ENCODE measurements at places on chromosomes 7 and 10.
A peak's percentile ranks its signal among the peaks of the same experiment; 100 is the strongest.

DNA sequence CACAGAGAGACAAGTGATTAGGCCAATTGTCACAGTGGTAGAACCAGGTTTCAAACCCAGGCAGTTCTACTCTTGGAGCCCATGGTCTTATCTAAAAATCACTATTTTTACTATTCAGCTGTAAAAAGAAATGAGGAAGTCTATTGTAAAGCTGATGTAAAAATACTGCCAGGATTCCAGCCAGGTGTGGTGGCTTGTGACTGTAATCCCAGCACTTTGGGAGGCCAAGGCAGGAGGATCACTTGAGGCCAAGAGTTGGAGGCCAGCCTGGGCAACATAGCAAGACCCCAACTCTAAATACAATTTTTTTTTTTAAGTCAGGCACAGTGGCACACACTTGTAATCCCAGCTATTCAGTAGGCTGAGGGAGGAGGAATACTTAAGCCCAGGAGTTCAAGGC is 40.4 kb downstream of the HIP1 start:
- DNase-seq: no peak

DNA sequence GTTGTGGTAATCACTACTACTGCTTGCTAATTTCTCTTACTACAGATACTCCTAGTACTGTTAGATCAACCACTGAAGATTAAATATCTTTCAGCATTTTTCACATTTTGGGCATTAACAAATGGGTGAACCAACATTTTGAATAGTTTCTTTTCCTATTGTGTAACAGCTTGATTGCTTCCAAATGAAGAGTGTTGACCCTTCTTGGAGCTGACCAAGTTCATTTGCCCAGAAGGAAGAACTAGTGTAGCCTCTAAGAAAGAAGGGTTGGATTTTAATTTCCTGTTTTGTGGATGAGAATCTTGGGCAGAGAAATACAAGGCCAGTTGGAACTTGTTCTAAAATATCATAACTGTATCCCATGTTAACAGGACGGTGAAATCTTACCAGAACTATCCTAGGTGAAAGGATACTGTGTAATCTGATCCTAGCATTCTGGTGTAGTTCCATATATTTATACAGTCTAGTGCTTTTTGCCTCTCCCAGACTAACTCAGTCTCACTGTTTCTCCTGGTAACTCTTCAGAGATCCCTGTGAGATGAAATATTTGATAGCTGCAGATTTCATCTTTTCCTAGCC is 37.3 kb downstream of the SND1 start:
- DNase-seq: no peak

- no peak for DNase-seq
Measured at GRCh38 chr10:7915923-7916536, 97.7 kb downstream of the TAF3 start.

DNA sequence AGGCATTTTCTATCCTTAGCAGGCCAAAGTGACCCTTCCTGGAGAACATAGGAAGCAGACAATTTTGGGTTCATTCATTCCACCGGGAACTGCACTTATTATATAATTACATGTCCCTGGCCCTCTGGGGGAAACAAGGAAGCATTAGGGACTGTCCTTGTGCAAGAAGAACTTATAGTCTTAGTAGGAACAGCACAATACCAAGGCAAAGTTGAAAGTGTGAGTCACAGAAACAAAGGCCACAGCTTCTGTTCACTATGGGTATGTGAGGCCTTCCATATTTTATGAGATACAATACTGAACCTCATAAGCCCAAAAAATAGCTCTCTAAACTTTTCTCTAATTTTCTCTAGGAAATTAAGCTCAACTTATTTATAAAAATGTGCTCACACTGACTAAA is 18.4 kb upstream of the AKR1B10 start:
- no peak for DNase-seq

DNA sequence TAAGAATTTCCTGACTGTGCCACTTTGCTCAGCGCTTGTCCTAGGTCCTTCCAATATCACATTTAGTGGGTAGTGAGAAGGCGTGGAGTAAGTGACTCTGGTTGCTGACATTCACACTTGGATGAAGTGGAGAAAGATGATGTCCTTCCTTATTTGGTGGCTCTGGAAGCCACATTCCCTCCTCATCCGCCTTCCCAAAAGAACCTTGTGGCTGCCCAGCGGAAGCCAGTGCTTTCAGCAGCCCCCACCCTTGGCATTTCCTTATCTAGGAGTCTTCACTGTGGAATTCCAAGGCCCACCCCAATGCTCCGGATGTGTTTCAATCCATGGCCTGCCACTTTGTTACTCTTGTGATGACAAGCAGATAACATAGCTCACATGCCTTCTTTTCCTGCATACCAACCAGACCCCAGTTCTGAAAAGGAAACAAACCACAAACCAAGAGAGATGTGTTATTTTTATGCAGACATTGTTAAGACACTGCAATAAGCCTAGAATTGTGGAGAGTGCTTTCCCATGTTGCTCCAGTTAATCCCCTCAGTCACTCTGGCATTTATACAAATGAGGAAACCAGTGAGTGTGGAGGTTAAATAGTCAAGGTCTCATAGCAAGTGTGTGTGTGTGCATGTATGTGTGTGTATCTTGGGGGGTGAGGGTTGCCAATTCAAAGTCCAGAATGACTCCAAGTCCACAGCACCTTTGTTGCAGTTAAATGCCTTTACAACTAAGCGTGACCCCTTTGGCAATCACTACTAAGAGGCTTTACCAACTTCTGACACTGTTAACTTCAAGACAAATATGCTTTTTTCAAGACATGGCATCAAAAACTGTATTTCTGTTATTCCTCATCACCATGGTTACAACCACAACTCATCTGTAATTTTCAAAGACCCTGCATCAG is 10.3 kb upstream of the ANKRD1 start:
- no peak for DNase-seq

DNA sequence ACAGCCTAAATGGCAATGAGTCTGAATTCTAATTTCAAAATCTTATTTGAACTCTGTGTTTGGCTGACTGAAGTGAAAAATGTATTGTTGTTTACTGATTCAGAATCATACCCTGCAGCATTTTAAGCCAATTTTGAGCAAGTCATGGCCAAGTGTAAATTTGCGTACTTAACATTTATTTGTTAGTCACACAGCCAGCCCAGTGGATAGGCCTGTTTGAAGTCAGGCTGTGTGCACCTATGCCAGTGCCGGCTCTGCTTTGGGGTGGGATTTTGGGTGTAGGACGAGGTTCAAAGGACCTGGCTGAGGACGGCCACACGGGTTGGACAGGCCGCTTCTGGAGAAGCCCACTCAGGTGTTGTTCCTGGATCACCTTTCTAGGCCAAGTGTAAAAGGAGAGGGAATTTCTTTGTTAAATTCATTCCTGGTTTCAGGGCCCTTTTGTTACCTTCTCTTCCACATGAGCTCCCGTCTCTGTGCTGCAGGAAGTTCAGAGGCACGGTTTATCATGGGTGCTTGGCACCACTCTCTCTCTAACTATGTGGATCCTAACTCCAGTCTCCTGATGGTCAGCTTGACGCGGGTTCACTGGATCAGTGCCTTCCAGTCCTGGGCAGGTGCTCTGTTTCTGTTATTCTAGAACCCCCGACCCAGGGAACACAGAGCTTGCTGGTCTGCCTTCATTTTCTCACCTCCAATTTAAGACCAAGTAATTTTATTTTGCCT is 84.7 kb downstream of the CCNY start:
- DNase-seq: no peak

DNA sequence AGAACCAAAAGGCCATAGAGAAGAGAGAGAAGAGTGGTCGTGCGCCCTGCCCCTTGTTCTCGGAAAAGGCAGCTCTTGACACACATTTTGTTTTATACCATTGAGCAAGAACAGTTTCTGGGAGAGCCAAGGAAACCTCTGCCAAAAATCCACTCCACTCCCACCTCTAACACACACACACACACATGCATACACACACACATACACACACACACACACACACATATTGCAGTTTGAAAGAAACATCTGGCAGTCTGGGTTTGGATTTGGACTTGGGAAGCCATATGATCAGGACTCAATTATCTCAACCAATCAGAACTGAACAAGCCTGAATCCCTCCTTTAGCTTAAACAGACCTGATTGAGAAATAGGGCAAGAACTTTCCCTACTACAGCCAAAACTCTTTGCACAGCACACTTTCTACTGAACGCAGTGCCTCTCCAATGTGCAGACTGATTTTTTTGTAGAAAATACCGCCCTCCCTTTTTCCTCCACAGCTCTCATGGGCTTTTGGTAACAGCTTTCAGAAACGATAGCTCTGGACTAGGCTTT is 484.0 kb upstream of the ZWINT start:
- DNase-seq: no peak

DNA sequence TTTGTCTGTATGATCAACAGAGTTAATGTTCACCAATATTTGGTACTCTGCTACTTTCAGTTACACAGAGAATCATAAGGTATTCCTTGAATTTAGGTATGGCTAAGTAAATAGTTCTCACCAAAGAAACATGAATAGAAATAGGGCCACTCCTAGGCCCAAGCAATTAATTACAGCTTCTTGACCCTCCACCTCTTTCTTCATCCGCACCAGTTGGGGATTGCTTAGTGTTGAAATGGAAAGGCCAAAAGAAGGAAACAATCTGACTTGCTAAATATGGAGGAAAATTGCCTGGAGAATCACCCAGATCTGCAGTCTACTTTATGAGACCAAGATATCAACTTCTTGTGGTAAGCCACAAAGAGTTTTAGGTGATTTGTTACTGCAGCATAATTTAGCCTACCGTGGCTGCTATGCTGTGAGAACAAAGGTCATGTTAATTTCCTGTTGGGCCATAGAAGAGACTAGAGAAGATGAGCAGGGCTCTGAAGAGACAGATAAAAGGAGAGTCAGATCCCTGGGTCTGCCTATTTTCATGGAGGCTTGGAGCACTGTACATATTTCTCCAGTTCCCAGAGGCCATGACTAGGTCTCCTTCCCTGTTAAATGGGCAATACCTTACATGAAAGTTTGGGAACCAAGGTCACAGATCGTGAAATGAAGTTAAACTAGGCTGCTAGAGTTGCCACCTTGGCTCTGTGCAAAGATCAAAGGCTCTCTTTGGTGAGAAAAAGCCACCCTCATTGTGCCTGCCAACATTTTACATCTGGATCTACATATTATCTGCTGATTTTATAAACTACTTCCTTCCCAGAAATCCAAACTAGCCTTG is 93.3 kb upstream of the GDF10 start:
- no peak for DNase-seq

GRCh38 chr10:119750391-119751230 is 24.8 kb downstream of the INPP5F start:
- DNase-seq: peak; percentile 10

Measured in stimulated activated CD4-positive, alpha-beta T cell treated with anti-CD3 and anti-CD28 coated beads, Interleukin-1b, Interleukin-23, amount 100 ng/mL, for 1 hour (primary cell).